ENCODE measurements at places on chromosomes 6 and 20.

GRCh38 chr20:4476903-4477500 lies 244.7 kb upstream of the PRND start:
- DNase-seq: no peak

DNA sequence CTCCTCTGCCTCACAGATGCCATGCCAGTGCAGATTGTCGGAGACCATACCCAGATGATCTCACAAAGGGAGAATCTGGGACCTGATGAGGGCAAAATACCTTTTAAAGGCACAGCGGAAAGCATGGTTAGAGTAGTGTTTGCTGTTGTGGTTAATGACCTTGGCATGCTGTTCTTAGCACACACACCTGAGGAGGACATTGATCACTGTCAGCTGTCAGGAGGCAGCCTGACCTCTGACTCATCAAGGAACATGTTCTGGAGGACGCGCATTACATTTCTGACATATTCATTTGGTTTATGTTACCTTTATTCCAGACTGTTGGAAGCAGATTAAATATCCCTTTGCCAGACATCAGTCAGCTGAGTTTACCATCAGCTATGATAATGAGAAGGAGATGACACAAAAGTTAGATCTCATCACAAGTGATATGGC lies 57.1 kb downstream of the GOPC start:
- no peak for DNase-seq

DNA sequence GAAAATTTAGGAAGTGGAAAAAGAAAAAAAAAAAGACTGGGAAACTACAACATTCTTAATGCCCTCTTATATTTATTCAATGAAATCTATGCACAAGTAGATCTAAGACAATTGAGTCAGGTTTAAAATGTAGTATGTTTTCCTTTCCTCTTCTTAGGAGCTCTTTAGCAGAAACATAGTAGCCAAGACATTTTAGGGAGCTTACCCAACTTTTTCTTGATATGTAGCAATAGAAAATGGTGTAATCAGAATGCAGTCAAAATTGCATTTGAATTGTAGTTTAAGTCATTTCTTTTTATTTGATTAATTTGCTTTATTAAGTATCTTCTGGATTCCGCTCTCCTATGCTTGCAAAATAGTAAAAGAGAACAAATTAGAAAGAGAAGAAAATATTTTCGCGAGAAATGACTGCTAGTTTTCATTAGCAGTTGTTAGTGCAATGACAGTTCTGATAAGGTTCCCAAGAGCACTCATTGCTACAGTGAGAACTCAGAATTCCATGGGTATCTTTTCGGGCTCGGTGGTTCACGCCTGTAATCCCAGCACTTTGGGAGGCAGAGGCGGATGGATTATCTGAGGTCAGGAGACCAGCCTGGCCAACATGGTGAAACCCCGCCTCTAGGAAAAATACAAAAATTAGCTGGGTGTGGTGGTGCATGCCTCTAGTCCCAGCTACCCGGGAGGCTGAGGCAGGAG lies 52.2 kb downstream of the JARID2 start:
- DNase-seq: no peak

GRCh38 chr6:157604816-157605215 lies 218.2 kb upstream of the SNX9 start:
- no peak for DNase-seq

GRCh38 chr20:57480444-57481160 lies 44.3 kb downstream of the CTCFL start:
- DNase-seq: no peak

- DNase-seq: no peak
Observed at GRCh38 chr20:46270977-46271744, 37.1 kb downstream of the CDH22 start.

GRCh38 chr6:97040355-97040860 lies 115.9 kb downstream of the KLHL32 start:
- DNase-seq: no peak

DNA sequence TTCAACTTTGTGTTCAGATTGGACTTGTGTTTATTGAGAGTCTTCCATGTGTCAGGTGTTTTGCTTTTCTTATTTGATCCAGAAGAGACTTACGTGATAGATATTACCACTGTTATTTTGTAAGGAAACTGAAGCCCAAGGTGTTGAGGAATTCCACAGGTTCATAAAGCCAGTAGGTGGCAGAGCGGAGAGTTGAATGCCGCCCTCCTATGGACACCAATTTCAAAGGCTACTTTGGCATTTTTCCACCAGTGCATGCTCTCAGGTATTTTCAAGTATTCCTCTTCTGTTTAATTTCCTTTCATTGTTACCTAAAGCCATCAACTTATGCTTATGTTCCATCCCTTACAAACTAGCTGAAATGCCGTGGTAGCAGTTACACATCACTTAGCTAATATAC lies 14.0 kb upstream of the COL10A1 start:
- no peak for DNase-seq

- DNase-seq: no peak
Observed at GRCh38 chr20:37494796-37495195, 26.3 kb upstream of the NNAT start.

- DNase-seq: peak; percentile 89
Observed at GRCh38 chr6:43926634-43927531, 156.9 kb downstream of the VEGFA start.

- no peak for DNase-seq
Observed at GRCh38 chr20:63499338-63499969, 571 bp upstream of the EEF1A2 start.

- DNase-seq: no peak
Observed at GRCh38 chr20:31927627-31928159, 24.2 kb downstream of the PDRG1 start.

- DNase-seq: no peak
Observed at GRCh38 chr6:13420269-13420668, 67.1 kb downstream of the GFOD1 start.

GRCh38 chr6:113221850-113222249 lies 635.3 kb upstream of the MARCKS start:
- DNase-seq: no peak

- no peak for DNase-seq
Observed at GRCh38 chr20:20079102-20079784, 26.9 kb downstream of the CFAP61 start.

DNA sequence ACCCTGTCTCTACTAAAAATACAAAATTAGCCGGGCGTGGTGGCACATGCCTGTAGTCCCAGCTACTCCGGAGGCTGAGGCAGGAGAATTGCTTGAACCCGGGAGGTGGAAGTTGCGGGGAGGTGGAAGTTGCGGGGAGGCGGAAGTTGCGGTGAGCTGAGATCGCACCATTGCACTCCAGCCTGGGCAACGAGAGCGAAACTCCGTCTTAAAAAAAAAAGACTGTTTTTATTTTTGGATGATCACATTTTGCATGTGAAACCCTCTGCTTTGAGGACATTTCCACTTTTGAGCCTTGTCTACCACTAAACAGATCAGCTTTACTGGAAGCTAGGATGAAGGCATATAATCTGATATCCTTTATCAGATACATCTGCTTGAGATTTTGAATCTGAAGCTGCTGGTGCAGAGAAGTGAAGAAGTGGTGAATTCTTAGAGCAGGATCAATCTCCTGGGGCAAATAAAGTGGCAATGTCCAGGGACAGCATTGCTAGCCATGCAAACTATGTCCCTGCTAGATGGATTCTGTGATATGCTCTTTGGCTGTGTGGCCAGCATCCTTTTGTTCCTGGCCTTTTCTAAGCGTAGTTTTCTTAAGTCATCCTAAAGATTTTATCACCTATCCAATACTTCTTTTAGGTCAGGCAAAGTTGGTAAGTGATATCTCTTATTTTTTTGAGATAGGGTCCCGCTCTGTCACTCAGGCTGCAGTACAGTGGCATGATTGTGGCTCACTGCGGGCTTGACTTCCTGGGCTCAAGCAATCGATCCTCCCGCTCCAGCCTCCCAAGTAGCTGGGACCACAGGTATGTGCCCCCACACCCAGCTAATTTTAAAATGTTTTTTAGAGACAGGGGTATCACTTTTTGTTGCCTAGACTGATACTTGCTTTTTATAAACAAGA lies 23.3 kb downstream of the RBL1 start:
- no peak for DNase-seq

- DNase-seq: peak; percentile 81
Observed at GRCh38 chr6:75098709-75099108, 107.1 kb downstream of the COL12A1 start.

- peak; percentile 64 for DNase-seq
Observed at GRCh38 chr20:50635676-50636600, 55.4 kb downstream of the RIPOR3 start.

GRCh38 chr6:21769405-21769861 lies 175.9 kb downstream of the SOX4 start:
- DNase-seq: no peak
